ENCODE measurements at places on chromosomes 7 and 10.
A peak's percentile ranks its signal among the peaks of the same experiment; 100 is the strongest.

DNA sequence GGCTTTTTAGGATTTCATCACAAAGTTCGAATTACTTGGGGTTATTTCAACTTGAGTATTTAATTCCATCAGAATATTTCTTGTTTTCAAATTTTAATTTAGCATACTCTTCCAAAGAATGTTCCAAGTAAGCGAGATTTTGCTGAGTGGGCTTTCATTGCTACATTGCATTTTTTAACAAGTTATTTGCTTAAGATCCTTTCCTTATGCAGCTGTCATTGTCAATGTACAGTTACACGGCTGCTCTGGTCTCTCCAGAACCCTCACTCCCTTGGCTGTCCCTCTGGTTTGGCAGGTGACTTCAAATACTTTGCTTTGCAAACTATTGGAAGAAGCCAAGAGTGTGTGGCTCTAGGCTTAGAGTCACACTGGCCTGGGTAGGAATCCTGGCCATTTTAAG, 80.0 kb downstream of the CFAP58 start:
- DNase-seq = no peak

GRCh38 chr10:4826792-4827324, 851 bp downstream of the AKR1E2 start:
- no peak for DNase-seq

GRCh38 chr7:22911889-22912288, 89.2 kb upstream of the TOMM7 start:
- DNase-seq = no peak

DNA sequence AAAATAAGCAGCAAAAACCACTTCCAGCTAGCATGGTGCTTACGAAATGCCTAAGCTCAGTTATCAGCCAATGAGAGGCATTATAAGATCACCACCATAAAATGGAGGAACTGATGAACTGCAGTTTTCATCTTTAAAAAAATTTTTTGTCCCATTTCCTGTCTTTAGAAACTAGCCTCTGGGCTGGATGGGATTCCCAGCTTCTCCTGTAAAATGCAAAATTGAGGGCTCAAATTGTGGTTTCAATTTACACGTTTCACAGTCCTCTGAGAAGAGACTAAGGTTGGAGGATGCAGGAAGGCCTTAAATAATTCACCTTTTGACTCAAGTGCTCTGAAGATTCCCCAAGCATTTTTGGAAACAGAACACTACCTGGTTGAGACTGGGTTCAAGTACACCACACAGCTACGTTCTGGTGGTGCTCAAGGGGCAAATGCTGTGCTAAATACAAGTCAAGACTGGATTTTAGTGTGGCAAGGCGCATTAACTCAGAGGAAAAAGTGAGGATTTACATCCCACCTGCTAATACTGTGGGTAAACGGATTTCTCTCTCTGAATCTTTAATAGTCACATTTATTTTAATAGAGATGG, 951 bp downstream of the ZNF25 start:
- DNase-seq = no peak

- no peak for DNase-seq
These were observed 194.4 kb downstream of the NSUN6 start for GRCh38 chr10:18456984-18457383.

GRCh38 chr10:97869091-97870042, 19.7 kb downstream of the GOLGA7B start:
- peak; percentile 74 for DNase-seq

GRCh38 chr10:108788891-108789290, 1134.4 kb downstream of the XPNPEP1 start:
- DNase-seq = no peak

DNA sequence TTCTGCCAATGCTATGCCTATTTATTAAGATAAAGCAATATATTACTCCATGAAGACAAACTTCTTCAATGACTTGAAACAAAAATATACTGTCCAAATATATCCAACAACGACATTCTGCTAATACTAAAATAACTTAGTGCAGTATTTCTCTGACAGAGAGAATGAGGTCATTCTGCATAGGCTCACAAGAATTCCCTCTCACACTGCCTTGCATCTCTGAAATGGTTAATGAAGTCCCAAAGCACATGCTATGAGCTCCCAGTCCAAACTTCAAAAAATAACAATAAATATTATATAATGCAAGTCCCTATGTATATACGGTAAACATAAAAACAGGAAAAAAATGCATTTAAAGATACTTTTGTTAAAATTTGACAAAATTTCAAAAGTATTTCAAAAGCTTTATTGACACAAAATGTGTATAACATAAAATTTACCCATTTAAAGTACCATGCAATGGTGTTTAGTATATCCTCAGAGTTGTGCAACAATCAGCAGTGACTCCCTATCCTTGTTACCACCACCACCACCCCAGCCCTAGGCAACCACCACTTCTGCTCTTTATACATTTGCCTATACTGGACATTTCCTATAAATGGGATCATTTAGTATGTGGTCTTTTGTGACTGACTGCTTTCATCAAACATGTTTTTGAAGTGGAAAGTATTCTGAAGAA, 27.6 kb downstream of the CHCHD3 start:
- DNase-seq = no peak

DNA sequence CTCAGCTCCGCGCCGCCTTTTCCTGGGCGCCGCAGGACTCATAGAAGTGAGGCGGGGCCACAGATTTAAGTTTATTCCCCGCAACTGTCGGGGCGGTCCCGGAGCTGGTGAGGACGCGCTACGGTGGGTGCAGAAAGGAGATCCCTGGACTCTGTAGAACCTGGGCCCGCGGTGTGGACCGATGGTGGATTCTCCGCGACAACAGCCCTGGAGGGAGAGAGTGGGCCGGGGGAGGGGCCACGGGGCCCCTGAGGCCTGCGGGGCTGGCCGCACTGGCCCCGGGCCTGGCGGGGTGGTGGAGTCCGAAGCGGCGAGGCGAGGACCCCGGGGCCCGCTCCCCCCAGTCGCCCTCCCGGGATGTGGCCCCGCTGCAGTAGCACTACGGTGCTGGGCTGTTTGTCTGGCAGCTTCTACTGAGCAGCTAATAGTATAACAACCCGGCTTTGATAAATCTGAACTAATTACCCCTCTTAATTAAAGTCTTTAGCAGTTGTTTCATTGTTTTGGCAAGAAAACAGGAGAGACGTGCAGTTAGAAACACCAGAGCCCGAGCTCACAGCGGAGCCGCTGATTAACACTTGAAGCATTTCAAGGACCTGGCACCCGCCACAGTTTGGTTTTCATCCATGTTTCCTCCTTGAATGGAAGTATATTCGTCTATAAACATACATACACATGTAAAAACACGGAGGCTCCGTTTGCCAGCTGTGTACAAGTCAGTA, 4.2 kb downstream of the FEZF1 start:
- no peak for DNase-seq

- DNase-seq = no peak
These were observed 132.7 kb downstream of the ICA1 start for GRCh38 chr7:8129318-8129659.

- DNase-seq = no peak
These were observed 35.9 kb downstream of the ADAP1 start for GRCh38 chr7:918441-919113.

GRCh38 chr7:22563621-22564241, 63.7 kb upstream of the STEAP1B start:
- peak; percentile 27 for DNase-seq

DNA sequence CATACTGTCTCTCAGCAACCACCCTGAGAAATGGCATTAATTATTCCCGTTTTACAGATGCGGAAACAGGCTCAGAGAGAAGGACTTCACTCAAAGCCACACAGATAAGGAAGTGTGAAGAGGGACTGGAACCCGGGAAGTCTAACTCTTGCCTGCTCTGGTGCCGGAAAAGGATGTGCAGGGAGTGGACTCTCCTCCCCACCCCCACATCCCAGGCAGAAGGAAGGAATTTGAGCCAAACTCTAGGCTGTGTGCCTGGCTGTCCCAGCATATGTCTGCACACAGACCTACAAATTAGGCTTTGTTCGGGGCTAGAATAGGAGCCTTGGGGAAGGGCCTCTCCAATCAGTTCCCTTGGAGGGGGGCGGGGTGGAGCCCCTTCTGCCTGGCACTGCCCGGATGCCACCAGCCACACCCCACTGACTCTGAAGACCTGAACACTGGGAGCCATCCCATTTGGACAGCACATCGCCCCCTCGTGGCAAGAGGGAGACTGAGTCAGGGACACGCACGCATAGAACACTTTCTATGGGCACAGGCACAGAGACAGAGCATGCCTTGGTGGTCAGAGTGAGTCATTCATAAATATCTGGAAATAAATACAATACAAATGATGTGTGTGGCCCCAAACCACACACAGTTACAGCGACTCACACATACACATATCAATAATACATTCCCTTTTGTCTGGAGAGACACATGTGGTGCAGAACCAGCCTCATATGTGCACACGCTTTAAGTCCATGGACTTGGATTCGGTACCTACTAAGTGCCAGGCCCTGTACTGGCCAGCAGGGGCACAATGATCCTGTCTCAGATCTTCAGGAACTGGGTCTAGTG, 13.1 kb downstream of the LZTS2 start:
- peak; percentile 69 for DNase-seq

DNA sequence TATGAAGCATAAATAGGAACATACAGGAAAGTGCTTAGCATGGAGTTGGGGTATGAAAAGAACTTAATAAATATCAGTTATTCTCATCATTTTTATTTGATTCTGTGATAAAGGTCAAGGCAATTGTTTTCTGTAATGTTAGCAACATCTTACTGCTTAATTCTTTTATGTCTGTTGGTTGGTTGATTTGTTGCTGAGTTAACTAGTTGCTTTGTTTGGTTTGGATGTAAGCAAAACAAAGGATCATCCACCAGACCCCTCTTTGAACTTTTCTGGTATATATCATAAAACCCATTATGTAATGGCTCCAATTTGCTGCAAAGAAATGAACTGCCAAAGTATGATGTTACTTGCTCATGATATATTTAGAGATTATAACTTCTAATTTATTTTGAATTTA, 44.5 kb downstream of the CH25H start:
- no peak for DNase-seq

DNA sequence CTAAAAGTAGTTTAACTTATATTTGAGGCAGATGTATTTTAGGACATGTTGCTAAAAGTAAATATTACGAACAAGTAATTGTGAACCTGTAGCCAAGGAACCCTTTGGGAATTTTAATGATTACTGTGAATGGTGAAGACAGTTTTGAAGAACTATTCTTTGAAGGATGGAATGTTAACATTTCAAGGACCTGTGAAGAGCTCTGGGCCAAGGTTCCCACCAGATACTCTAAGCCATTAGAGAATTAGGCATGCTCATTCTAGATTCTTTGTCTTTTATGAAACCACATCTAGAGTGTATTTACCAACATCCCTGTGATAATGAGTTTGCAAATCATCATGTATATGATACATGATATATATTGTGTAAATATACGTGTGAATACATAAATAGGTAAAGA, 99.8 kb downstream of the SEPTIN7 start:
- no peak for DNase-seq

GRCh38 chr7:68470836-68471435, 1127.3 kb upstream of the AUTS2 start:
- no peak for DNase-seq

GRCh38 chr7:101235050-101235449, 2.6 kb downstream of the CLDN15 start:
- no peak for DNase-seq

DNA sequence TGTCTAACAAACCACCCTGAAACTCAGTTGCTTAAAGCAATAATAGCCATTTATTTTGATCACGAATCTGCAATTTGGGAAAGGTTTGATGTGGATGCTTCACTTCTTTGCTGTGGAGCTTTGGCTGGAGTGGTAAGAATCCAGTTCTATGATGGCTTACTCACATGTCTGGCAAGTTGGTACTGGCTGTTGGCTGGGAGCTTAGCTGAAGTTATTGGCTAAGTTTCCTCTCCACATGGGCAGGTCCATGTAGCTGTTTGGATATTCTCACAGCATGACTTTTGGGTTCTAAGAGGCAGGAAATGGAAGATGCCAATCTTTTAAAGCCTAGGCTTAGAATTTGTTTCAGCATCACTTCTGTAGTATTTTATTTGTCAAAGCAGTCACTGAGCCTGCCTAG, 277.6 kb upstream of the NRP1 start:
- no peak for DNase-seq

DNA sequence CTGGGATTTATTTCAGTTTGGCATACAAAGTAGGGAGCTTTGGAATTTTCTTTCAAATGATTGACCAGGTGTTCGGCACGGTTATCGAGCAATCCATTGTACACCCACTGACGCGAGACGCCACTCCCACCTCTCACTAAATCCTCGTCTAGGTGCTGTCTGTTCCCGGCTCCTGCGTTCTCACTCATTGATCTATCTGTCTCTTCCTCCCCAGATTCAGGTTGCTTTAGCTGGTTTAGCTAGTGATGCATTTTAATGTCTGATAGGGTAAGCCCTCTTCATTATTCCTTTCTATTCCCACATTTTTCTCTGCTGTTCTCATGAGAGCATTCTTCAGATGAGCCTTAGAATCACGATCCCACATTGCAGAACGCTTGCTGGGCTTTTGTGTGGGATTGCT, 91.7 kb downstream of the ELFN1 start:
- no peak for DNase-seq

DNA sequence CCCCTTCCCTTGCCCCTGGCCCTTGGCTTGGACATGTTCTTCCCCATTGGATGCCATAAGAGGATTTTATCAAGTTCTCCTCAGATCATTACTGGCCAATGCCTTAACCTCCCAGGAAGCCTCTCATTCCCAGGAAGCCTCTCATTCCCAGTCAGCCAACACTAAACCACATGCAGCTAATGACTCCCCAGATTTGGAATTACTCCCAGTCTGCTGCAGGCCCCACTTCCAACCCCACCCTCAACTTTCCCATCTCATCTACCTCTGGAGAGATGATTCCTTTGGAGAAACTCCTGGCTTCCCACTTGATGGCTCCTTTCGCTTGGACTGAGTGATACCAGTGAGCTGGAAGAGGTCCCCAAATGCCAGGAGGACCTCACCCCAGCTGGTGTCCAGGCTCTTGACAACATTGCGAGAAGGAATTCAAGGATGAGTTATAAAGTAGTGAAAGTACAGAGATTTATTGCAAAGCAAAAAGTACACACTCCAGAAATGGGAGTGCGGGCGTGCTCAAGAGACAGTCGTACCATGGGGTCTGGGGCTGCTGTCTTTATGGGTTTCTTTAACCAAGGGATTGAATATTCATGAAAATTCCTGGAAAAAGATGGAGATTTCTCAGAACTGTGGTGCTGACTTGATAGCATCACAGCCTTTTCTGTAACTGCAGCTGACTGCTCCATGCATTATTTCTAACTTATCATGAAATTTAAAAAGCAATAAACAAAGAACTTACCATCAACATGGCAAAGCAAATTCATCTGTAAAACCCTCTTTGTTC, 117.2 kb upstream of the ADCY1 start:
- no peak for DNase-seq

DNA sequence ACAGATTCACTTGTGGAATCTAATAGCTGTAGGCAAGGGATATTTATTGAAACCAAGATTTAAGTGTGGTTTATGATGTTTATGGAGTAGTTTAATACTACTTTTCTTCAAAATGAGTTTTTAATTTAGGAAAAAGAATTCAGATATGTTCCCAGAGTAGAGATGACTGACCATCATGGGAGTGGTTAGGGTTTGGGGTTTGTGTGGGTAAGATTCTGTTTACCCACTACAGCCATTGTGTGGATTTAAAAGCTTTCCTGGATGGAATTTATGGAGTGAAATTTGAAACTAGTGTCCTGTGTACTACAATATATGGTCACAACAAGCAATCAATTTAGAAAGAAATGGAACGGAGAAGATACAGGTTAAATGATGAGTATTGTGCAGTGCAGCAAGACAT, 453.5 kb downstream of the AUTS2 start:
- no peak for DNase-seq

GRCh38 chr7:140685407-140686087, 11.0 kb upstream of the NDUFB2 start:
- DNase-seq = no peak

GRCh38 chr10:125797424-125797823, 21.8 kb upstream of the MMP21 start:
- DNase-seq = no peak

GRCh38 chr7:121914676-121915279, 41.8 kb downstream of the PTPRZ1 start:
- DNase-seq = no peak
